ENCODE measurements at places on chromosomes 2 and 18.

DNA sequence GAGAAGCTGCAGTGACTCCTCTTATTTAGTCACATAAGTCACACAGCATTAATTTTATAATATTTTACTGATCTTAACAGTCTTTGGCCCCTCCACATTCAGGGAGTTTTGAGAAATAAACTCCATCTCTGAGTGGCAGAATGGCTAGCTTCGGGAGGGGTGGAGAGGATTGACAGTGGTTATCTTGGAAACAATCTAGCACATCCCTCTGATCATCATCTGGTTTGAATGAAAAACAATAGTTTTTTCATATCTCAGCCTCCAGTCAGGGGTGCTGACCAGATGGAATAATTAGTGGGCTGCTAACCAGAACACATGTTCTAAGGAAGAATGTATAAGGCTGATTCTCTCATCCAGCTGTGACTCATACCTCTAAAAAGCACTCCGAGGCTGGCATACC, 477.5 kb downstream of the DPP10 start:
- no peak for DNase-seq

DNA sequence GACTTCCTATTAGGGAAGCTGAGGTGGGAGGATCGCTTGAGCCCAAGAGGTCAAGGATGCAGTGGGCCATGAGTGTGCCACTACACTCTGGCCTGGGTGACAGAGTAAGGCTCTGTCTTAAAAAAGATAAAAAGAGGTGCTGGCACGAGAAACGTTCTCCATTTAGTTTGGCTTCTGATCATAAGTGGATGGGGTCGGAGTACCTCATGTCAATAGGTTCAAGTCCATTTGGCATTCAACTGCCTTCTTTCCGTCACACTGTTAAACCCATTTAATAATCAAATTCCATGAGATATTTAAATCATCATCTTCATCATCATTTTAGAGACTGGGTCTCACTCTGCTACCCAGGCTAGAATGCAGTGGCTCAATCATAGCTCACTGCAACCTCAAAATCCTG, 9.2 kb downstream of the COX7A2L start:
- DNase-seq: no peak

GRCh38 chr2:201148434-201148990, 32.5 kb downstream of the CFLAR start:
- no peak for DNase-seq

- DNase-seq: no peak
Observed at GRCh38 chr2:95391641-95392310, 10.7 kb upstream of the FAHD2A start.

- DNase-seq: no peak
Observed at GRCh38 chr2:177783835-177784744, 288.5 kb downstream of the PDE11A start.

GRCh38 chr2:223894009-223894408, 51.1 kb downstream of the WDFY1 start:
- DNase-seq: no peak

- DNase-seq: peak; percentile 13
Observed at GRCh38 chr2:82795446-82795845, 1663.6 kb downstream of the SUCLG1 start.

All from H54 (cell line).